ENCODE measurements at places on chromosomes 4 and X. TPM values are rescaled to one million over a fixed set of nuclear protein-coding genes. Genes with fewer than 3 reads are reported as not detected.

DNA sequence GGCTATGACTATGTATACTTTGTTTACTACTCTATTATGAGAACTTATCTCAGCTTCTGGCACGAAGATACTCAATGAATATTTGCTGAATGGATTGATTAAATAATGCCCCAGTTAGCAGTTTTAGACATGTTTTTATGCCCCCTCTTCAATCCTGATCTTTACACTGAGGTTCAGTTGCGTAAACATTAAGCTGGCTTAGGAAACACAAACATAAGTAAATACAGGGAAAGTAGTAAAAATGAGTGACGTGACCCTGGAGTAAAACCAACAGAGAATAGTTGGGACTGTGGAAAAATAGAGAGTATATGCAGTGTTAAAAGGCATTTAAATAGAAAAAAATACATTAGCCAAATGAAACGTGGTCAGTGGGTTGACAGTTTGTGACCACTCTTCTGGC, 387.0 kb upstream of the ACTRT1 start:
- no peak for DNase-seq

DNA sequence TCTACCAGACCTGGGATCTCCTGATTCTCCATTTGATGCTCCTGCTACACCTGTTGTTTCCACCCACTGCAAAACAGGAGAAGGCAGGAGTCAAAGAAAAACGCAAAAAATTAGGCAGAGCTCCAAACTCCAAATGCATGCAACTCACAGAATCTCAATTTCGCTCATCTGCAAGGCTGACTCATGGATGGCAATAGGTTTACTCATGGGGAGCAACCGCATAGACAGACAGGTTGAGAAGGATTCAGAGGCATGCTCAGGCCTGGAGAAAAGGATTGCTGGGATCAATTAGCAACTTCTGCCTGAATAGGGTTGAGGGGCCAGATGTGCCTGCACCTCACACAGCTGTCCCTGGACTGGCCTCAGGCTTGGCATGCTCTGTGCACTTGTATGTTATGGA, 231.0 kb downstream of the LDB2 start:
- no peak for DNase-seq

DNA sequence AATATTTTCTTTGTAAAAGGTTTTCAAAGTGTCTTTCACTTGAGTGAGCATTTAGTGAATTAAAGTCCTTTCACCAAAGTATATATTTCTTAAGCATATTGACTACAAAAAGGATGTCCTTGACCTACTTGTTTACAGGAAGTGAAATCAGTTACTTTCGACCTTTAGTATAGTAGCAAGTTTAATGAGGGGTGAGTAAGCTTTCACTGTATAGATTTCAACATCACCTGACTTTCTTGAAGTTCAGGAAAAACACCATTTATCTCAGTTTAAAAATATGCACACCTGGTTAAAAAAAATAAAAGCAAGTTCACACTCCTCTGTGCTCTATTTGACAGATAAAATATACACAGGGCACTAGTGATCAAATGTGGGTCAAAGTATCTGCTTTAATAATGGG, 88.1 kb downstream of the CCSER1 start:
- no peak for DNase-seq

DNA sequence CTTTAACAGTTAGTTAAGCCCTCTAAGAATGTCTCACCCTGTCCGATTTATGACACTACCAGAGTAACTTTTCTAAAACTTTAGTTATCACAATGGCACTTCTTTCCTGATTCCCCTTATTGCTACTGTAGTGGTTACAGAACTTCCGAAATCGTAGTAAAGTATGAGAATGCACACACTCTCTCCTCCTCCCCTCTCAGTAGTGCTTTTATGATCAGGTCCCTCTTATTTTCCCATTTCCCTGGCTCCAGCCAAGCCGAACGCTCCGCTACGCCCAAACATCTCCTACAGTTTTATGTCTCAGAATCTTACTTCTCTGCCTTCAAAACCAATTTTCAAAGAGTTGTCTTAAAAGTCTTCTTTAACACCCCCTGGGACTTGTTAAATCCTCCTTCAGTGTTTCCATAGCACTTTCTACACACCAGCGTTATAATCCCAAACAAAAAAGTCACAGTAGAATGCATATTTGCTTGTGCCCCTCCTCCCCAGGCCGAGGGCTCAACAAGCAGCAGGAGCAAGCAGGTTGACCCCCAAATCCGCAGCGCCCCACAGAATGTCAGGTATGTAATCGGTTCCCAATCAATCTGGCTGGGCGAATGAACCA, 671 bp downstream of the HPF1 start:
- no peak for DNase-seq

GRCh38 chrX:2325076-2325784, 175.5 kb downstream of the DHRSX start:
- peak; percentile 65 for DNase-seq

DNA sequence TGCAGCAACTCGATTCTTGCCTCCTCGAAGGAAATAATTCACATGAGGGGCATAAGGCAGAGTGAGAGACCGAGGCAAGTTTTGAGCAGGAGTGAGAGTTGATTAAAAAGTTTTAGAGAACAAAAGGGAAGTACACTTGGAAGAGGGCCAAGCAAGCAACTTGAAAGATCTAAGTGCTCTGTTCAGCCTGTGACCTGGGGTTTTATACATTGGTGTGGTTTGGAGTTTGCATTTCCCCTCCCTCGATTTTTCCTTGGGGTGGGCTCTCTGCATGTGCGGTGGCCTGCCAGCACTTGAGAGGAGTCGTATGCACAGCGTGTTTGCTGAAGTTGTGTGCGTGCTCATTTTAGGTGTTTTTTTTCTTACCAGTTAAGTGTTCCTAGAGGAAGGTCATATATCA, 356.4 kb downstream of the KLHL4 start:
- no peak for DNase-seq

DNA sequence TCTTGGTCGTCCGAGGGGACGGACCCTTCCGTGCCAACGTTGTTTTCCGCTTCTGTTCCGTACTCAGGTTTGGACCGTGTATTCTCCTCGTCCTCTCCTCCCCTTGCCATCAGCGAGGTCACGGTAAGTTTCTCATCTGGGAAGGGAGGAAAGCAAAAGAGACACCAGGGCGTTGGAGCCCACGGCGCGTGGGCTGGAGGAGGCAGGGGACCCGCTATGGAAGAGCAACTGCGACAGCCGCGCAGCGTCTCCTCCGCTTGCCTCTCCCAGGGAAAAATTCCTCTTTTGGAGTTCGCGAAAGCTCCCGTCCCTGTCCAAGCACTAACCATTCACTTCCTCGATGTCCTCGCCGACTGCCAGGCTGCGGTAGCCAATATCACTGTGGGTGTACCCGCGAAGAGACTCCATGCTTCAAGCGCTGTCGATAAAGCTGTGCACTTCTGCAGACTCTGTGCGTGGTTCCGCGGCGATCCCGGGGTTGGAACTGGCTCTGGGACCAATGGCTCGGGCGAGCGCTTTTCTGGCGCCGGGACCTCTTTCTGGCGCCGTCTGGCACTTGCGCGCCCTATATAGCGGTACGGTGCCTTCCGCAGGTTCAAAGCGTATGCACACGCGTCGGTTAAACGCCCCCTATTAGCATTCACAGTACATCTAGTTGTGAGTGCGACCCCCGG, at the start of gene ESX1:
Gene ESX1, minus strand, starts transcription at position 492 of the 674 bp plus-strand sequence. Its CDS starts 84 bp downstream, at position 408.
- no peak for DNase-seq

DNA sequence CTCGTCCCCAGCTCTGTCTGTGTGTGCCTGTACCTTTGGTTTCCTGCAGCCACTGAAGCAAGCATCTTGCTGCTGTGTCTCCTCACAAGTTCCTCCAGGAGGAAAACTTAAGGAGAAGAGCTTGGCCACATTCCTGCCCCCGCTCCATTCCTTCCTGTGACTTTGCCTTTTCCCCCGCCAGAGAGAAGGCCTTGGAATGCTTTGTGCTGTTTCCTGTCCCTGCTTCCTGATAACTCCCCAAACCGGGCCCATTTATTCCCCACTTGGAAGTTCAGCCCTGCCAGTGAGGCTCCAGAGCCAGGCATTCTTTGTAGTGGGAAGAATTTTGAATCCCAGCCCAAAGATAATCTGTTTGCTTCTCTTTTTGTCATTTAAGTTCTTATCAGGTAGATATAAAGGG, 33.1 kb downstream of the SMIM10L2A start:
- no peak for DNase-seq

DNA sequence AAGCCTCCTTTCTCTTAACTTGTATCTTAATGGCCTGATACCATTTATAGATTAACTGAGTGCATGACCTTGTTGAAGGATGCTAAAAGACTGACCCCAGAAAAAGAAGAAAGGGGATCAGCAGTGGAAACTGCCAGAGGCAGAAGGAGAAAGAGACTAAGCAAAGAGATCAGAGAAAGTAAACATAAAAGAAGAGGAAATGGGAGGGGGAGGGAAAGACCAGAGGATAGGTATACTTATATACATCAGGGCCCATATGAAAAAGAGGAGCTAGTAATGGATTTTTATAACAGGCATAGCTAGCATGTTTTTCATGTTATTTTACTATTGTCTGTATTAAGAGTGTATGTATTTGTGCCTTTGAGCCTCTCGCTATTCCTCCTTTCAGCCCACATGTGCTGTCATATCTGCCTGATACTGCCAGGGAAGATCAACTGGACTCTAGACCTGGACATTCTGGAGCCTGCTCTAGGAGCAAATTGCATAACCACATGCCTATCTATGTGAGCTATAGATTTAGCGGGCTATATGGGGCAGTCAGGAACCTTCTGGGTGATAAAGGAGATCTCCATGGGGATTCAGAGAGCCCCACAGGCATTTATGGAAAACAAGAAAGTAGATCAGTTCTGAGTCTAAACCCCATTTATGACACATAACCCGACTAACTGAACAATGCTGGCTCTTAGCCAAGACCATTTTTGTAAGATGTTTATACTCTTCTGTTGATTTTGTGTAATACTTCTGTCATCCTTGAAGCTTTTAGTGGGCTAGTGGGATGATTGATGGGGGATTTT, 13.4 kb upstream of the SNX12 start:
- DNase-seq, result no peak

- DNase-seq, result no peak
These were observed 197.6 kb downstream of the BCOR start for GRCh38 chrX:39899856-39900776.

DNA sequence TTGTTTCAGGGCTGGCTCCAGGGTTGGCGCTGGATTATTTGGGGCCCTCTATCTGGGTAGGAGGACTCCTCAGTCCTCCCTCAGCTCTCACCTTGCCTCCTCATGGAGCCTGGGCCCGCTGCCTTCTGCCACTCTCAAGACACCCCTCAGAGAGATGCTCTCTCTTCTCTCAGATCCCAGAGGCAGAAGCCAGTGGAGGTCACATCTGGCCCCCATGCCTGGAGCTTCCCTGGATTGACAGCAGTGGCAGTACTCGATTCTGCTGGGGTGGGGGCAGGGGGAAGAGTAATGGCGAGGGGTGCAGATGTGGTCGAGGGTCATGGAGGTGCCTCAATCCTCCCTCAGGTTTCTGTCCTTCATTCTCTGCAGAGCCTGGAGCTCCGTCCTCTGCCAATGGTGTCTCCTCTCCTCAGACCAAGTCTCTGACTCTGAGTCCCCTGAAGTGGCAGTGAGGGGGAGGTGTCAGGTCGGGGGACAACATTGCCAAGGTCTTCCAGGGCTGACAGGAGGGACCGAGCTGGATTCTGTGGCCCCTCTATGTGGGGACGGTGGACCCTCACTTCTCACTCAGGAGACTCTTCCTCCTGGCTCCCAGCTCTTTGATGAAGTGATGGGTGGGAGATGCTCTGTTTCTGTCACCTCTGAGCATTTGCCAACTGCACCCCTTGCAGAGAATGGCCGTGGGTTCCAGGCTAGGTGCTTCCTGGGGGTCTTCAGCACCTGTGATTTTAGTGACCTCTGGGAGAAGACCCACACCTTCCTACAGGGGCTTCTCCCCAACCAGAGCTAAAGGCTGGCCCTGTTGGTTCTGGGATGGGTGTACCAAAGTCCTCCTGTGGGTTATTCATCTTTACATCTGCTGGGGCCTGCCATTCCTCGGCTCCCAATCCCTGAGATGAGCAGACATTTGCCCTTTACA, 10.9 kb upstream of the HSFX1 start:
- no peak for DNase-seq

The DCAF8L2 gene
- total RNA-seq, result not detected

The FABP2 gene
- not detected for total RNA-seq

The RBM10 gene
- total RNA-seq, result 28.5 TPM

The AP1S2 gene
- total RNA-seq, result 154 TPM

The EIF4E gene
- total RNA-seq, result 50.7 TPM

The PHOX2B gene
- total RNA-seq, result not detected

The PABPC5 gene
- 0.87 TPM for total RNA-seq

The QDPR gene
- total RNA-seq, result 53.7 TPM
